ENCODE measurements at places on chromosomes 4 and X.

GRCh38 chr4:10998846-10999245, 314.3 kb upstream of the CLNK start:
- DNase-seq: no peak

DNA sequence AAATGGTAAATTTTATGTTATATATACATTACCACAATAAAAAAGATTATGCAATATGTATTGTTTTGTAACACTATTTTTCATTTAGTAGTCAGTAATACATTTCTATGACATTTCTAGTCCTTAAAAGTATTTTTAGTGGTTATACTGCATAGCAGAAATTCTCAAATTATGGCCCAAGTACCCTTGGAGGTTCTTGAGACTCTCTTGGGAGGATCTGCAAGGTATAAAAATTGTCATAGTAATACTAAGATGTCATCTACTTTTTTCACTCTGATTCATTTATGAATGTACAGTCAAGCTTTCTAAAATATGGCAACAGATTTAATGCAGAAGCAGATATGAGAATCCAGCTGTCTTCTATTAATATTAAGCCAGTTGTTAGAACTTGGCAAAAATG, 138.6 kb upstream of the NAP1L5 start:
- no peak for DNase-seq

- DNase-seq: no peak
Observed at GRCh38 chr4:69057620-69058409, 38.5 kb upstream of the UGT2B7 start.

- no peak for DNase-seq
Observed at GRCh38 chrX:10395643-10396042, 224.7 kb downstream of the MID1 start.

DNA sequence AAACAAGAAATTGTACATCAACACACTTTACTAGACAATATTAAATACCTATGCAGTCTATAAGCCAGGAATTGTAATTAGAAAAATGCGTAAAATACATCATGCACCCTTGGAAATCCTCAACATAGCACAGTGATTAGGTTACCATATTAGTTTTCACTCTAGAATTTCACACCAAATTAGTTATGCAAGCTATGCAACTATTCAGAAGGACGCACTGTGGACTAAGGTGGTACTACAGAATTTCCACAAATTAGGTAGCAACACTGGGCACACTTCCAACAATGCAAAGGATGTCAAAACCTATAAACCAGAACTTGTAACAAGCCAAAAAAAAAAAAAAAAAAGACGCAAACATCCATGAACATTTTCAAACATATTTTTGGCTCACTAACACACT, 71.1 kb upstream of the ZCCHC13 start:
- DNase-seq: no peak

GRCh38 chrX:15150586-15150985, 119.3 kb downstream of the ASB9 start:
- no peak for DNase-seq

GRCh38 chr4:84800256-84800655, 166.2 kb downstream of the WDFY3 start:
- DNase-seq: no peak

- DNase-seq: no peak
Observed at GRCh38 chr4:121243485-121243884, 79.4 kb upstream of the TNIP3 start.

GRCh38 chr4:37889849-37890800, 759 bp upstream of the TBC1D1 start:
- DNase-seq: no peak

- DNase-seq: no peak
Observed at GRCh38 chrX:10856797-10857196, 236.4 kb upstream of the MID1 start.

DNA sequence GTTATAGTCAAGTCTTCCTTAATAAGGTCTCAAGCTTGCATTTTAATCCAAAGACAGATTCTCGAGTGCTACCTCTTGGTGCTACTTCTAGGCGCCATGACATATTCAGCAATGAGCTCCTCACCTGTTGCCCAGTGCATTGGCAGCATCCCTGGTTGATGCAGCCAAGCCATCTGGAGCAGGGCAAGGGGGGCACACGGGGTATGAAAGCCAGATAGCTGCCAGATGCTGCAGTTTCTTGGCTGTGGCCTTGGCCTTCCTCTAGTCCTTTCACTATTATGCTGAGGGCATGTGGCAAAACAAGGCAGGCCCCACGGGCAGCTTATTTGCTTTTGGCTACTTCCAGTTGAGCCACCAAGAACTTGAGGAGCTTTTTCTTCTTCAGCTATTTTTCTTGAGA, 168.6 kb upstream of the PGRMC2 start:
- no peak for DNase-seq

DNA sequence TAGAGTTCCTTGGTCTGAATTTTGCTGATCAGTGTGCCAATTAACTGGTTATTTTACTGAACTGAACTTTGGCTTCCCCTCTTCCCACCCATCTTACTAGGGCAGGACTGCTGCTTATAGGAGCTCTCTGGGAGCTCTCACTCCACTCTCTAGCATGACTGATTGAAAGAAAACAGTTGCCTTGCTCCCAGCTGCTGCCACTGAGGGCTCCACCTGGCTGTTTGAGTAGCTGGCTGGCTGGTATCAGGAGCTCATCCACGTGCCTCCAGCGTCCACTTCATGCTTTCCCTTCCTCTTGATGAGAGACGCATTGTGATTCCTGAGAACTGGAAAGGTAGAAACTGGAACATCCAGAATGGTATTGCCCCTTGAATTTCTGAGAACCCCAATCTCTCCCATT, 73.0 kb upstream of the KLHL13 start:
- no peak for DNase-seq

DNA sequence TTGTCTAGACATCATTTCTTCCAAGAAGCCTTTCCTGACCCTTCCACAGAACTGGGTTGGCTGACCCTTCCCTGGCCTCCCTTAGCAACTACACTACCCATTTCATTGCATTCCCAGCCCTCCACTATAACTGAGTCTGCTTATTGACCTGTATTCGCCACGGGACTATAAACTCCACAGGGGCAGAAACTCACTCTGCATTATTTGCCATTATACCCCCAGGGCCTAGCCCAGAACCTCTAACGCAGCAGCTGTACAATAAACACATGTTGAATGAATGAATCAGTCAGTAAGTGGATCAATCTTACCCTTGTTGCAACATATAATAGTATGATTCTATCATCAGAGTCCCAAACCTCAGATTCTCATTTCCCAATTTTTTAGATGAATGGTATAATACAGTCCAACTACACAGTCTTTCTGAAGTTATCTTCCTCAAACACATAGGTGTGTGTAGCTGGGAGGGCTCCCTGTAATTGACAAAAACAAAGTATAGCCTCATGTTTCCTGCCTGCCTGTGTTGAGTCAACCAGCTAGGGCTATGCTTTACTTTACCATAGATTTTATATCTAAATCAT, 209.3 kb downstream of the CHIC2 start:
- DNase-seq: no peak

DNA sequence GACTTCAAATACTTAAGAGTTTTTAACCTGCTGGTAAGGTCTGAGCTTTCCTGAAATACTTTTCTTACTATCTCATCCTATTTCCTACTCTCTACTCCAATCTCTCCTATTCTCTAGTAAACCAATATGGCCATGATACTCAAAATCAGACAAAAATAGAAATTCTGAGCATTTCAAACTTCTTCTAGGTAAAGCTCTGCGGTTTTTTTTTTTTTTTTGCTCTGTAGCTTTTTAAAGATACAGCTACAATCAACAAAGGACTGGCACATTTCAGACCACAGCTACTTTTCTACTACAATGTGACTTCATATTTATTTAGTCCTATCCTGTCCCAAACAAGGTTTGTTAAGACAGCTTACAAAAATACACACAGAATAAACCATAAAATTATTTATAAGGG, 31.1 kb downstream of the MAML3 start:
- no peak for DNase-seq

- peak; percentile 10 for DNase-seq
Observed at GRCh38 chrX:94831364-94831763, 1157.4 kb downstream of the FAM133A start.

- no peak for DNase-seq
Observed at GRCh38 chrX:27619459-27619858, 29.3 kb downstream of the DCAF8L2 start.

GRCh38 chr4:17502756-17503155, 9.1 kb downstream of the QDPR start:
- DNase-seq: no peak

DNA sequence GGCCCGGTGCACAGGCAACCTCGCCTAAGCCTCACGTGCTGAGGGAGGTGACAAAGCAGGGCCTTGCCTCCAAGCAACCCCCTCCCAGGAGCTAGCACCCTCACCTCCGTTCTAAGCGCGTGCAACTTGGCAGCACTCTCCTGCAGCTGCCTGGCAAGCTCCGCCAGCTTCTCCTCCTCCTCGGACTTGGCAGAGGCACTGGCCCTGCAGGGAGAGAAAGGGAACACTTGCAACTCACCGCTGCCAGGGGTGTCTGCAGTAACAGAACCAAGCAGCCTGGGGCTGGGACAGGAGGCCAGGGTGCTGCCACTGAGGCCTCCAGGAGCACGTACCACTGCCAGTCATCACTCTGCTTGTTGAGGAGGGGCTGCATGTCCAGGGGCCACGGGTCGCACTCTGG, 10.3 kb upstream of the TREX2 start:
- DNase-seq: no peak

GRCh38 chr4:150329373-150329772, 251.1 kb downstream of the DCLK2 start:
- DNase-seq: no peak

GRCh38 chrX:141176586-141177451, at the start of gene LDOC1:
LDOC1 (minus strand) TSS chrX:141177129; CDS start chrX:141177021, 108 bp downstream.
- no peak for DNase-seq

DNA sequence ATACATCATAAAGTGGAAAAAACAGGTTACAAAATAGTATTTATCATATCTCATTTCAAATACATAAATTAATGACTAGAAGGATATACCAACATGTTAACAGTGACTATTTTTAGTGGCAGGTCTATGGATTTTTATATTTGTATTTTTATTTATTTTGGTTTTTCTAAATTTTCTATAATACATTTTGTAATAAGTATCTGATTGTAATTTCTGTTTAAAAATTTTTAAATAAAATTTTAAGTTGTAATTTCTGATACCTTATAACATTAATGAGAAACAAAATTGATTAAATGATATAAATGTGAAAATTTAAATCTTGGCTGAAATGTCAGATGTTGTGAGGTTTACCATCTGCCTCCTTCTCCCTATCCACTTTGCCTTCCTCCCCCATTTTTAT, 2.5 kb downstream of the NONO start:
- no peak for DNase-seq

DNA sequence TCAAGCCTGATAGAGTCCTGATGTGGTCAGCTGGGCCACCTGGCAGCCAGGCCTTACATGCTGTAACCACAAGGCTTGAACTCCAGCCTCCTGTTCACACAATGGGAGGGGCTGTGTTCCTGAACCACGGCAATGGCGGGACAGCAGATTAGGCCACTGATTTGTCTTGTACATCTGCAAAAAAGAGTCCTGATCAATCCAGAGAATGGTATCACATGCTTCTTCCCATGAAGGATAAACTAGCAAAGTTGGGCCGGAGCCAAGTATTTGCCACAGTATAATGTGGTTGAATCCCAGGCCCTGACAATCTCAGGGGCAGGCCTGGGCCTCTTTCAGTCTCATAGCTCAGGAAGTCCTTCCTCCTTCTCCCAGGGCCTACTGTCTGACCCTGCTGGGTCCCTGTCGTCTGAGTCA, 2182.5 kb upstream of the AGA start:
- no peak for DNase-seq

GRCh38 chr4:28334249-28334648, 1473.6 kb downstream of the STIM2 start:
- no peak for DNase-seq

GRCh38 chrX:16739574-16739973, 20.2 kb downstream of the SYAP1 start:
- no peak for DNase-seq

DNA sequence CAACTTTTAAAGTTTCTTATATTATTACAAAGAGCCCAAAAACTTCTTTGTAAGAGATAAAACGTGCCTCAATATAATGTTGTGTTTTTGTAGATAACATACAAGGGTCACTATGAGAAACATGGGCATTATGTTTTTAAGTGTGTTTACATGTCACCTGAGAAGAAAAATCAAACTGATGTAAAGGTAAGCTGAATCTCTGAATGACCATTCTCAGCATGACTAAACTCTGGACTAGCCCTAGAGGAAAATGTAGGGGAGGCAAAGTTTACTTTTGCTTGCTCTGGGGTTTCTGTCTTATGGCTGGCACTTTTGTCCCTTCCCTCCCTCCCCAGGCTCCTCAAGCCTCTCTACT, 6.8 kb downstream of the MEPE start:
- no peak for DNase-seq

- DNase-seq: no peak
Observed at GRCh38 chr4:84750960-84751283, 168.0 kb downstream of the CDS1 start.

GRCh38 chr4:77153006-77153405, 4.0 kb upstream of the CCNG2 start:
- DNase-seq: no peak

GRCh38 chr4:68368691-68369131, 18.8 kb upstream of the YTHDC1 start:
- DNase-seq: no peak

DNA sequence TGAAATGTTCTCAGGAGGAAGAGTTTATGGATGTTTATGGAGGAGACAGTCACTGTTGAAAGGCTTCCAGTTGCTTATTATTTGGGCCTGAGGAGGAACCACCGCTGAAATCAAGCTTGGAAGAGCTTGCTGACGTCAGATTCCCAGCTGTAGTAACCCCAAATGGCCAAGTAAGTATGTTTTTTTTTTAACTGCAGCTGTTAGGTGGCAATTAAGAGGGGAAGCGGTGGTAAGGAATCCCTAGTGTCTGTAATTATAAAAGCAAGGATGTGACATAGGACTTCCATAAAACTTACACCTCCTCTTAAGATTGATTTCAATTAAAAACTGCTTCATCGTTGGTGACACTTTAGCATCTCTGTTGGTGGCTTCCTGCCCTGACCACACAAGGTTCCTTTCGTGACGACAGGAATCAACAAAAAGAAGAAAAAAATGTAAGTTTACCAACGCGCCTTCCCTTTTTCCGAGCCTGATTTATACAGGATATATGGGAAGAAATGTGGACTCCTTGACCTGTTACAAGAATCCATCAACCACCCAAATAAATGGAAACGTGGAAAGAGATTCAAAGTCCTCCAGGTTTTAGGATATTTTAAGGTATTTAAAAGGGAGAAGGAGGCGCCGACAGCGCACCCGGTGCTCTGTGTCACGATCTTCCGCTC, 884 bp downstream of the RELL1 start:
- no peak for DNase-seq

GRCh38 chr4:10737337-10737736, 52.8 kb upstream of the CLNK start:
- no peak for DNase-seq

DNA sequence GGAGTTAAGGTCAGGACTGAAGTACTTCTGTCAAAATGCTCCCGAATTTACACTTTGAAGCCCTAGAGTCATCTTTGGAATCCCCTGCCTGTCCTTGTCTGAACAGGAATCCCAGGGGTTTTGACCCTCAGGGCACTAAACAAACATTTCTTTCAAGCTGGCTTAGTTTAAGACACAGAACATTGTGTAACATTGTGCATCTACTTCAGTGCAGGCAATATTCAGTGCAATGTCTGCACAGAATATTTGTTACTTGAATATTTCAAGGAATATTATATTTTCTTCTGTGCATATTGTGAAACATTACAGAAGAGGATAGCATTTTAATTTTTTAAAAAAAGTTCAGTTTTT, 763.4 kb downstream of the PCDH18 start:
- no peak for DNase-seq

- DNase-seq: no peak
Observed at GRCh38 chr4:88212253-88212561, 53.8 kb upstream of the ABCG2 start.

GRCh38 chr4:177308125-177308524, 1.5 kb upstream of the NEIL3 start:
- no peak for DNase-seq
